ENCODE measurements at places on chromosomes 16 and 17. TPM values are rescaled to one million over a fixed set of nuclear protein-coding genes. Genes with fewer than 3 reads are reported as not detected.
A peak's percentile ranks its signal among the peaks of the same experiment; 100 is the strongest.

GRCh38 chr17:1104222-1104621, 75.6 kb downstream of the ABR start:
- DNase-seq = no peak

Gene SLC38A7
- 40.2 TPM for total RNA-seq

Gene KRT14
- total RNA-seq = 2.2 TPM

- DNase-seq = no peak
Observed at GRCh38 chr17:45782889-45783592, 1.1 kb upstream of the CRHR1 start.

Gene PPL
- total RNA-seq = 5.8 TPM

- DNase-seq = no peak
Observed at GRCh38 chr17:55302407-55302787, 37.6 kb downstream of the HLF start.

GRCh38 chr17:27477050-27477888, 21.0 kb downstream of the KSR1 start:
- DNase-seq = no peak

DNA sequence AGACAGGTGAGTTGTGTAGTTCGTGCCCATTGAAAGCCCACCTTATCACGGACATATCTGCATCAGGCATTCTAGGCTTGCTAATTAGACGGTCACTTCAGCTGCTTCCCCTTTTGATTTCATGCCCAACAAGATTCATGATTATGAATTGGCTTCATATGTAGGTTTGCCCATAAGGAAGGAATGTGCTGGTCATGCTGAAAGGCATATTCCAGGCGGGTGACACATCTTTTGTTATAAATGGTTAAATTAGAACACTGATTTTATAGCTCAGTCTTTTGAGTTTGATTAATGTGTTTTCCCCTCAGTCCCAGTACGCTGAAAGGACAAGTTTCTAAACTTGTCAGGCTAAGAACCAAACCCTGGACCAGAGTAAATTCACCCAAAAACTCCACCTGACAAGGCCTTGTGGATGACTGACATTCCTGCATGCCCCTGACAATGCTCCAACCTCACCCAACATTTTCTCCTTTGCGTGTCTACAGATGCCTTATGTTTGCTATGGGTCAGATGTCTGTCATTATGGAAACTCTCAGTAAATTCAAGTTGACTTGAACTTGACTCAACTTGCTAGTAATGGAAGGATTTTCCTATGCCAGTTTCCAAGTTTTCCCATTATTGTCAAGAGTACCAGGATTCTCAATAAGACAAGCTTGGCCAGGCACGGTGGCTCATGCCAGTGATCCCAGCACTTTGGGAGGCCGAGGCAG, 421.9 kb downstream of the PMP22 start:
- no peak for DNase-seq

DNA sequence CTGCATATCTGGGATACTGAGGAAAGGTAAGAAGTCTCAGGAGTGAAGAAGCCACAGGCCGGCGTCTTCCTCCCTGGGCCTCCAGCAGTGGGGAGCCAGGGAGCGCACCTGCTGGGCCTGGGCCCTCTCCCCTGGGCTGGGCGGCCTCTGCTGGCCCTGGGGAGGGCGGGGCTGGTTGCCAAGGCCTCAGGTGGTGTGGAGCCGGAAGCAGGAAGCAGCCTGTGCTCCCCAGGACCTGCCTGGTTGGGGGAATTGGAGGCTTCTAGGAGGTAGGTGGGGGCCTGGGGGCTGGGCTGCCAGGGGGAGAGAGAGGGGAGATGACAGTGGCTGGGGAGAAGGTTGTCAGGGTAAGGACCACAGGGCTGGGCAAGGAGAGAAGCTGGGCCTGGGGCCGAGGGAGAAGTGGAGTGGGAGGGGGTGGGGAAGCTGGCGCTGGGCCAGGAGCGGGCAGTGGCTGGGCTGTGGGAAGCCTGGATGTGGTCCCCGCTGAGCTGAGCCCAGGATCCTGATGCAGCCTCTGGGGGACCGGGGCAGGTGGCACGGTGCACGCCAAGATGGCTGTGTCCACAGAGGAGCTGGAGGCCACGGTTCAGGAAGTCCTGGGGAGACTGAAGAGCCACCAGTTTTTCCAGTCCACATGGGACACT, at the start of gene SMIM22:
SMIM22 (plus strand) TSS at position 189 of the 647 bp plus-strand sequence; CDS start at position 555, 366 bp downstream.
- DNase-seq = no peak

DNA sequence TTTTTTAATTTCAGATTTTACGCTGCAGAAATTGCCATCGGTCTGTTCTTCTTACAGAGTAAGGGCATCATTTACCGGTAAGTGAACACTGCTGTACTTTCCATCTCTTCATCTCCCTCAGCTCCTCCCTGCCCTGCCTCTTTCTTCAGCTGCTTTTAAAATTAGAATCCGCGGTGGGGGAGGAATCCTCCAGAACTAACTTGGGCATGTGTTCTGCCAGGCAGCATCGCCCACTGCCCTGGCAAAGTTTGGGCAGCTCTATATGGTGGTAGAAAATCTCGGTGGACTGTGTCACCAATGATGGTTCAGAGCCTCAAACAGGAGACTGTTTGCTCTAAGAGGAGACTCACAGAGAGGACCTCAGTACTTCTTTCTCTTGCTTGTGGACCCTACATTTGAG, 81.6 kb upstream of the CACNG3 start:
- no peak for DNase-seq

DNA sequence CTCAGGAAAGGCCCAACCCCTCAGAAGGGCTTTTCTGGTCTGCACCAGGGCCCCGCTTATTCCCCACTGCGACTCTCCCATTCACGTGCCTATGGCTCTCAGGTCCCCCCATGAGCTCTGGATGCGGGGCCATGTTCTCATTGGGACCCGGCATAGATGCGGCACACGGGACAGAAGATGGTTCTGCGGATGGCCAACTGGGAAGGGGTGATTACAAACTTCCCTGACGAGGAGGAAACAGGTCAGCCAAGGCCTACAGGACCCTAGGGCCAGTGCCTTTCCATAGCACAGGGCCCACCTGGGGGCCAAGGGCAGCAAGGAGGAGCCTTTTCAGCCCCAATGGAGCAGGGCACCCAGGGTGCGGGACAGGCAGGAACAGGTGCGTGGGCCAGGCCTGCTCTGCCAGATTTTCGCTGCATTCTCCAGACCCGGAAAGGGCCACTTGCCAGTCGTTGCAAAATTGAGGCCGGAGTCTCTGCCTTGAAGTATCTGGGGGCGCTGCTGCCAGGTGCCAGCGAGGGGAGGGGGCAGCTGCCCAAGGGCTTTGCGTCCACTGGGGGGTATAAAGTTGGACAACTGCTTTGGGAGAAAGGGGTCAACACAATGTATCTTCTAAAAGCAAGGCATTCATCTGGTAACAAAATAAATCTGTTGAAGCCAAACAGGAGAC, 20.5 kb downstream of the SLC7A5 start:
- no peak for DNase-seq

DNA sequence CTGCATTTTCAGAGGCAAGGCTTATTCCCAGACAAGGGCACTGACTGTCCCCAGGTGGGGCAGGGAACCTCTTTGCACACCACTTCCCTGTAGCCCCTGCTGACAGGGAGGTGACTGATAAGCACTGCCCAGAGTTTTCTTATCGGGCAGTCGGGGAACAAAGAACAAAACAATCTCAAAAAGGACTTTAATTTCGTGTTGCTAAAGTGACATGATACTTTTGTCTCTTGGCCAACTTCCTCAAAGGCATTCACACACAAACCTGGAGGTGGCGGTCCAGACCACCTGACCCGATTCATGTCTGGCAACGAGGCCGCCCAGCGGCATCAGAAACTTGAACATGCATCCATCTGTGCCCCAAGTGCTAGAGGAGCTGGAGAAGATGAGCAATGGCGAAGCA, 28.9 kb downstream of the ZDHHC7 start:
- DNase-seq = no peak

Gene SLC47A1
- total RNA-seq = 0.17 TPM

DNA sequence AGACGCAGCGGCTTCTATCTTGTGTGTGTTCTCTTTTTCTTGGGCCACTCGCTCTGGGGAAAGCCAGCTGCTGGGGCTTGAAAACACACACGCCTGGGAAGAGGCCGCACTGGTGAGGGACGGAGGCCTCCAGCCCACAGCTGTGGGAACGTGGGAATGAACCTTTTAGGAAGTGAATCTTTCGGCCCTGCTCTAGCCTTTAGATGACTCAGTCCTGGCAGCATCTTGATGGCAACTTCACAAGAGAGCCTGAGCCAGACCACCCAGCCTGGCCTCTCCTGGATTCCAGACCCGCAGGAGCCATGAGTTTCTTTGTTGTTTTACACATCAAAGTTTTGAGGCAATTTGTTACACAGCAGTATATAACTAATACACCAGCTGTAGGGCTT, 2.2 kb upstream of the PDPK1 start:
- peak; percentile 64 for DNase-seq

GRCh38 chr17:68497885-68498319, 14.3 kb upstream of the PRKAR1A start:
- DNase-seq = no peak

Gene CTDNEP1
- total RNA-seq = 102 TPM

GRCh38 chr16:13397126-13397525, 495.7 kb downstream of the SHISA9 start:
- DNase-seq = no peak

DNA sequence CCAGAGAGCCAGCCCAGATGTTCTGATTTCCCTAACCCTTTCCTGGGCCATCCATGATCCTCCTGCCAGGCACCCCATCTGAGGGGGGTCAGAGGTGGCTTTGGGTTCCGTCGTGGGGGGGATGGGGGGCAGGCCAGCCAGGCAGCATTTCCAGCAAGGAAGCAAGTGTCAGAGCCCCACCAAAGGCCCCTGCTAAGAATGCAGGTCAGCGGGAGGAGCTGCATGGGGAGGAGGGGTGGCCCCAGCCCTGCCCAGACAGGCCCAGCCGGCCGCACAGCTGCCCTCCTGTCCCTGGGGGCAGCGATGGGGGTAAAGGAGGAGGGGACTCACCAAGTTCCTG, 2.3 kb upstream of the SCRN2 start:
- no peak for DNase-seq

GRCh38 chr17:43143201-43143600, 18.0 kb upstream of the BRCA1 start:
- no peak for DNase-seq

DNA sequence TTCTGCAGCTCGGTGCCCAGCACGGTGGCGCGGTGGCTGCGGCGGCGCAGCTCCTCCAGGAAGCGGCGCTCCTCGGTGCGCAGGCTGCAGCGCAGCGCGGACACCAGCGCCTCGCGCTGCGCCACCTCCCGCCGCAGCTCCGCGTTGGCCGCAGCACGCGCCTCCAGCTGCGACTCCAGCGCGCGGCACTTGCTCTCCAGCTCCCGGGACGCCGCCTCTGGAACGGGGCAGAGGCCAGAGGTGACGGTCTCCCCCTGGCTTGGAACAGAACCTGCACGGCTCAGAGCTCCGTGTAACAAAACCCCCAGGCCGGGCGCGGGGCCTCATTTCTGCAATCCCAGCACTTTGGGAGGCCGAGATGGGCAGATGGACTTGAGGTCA, 13.2 kb upstream of the CLUH start:
- peak; percentile 13 for DNase-seq

DNA sequence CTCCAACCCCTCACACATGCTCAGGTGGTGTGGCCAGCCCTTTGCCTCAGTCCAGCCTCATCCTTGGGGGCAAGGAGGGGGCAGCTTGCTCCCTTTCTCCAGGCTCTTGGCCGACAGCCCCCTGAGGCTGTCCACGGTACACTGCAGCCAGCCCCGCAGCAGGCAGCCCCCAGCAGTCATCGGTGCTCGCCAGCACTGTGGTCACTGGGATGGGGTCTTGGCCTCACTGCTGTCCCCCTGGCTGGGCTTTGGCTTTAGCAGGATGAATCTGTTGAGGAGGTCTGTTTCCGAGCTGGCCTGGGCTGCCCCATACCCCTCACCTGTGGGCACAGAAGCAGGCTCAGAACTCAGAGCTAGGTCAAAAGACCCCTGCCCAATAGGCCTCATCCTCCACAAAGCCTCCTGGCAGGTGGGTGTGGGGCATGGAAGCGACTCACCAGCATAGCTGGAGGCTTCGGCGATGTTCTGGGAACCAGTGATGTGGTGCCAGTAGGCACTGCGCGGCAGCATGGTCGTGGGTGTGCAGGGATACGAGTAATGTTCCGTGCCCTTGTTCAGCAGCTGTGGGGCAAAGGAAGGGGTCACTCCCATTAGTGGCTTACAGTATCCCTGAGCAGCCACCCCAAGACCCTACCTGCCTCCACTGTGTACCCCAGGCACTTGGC, 10.8 kb downstream of the POLR2C start:
- no peak for DNase-seq

DNA sequence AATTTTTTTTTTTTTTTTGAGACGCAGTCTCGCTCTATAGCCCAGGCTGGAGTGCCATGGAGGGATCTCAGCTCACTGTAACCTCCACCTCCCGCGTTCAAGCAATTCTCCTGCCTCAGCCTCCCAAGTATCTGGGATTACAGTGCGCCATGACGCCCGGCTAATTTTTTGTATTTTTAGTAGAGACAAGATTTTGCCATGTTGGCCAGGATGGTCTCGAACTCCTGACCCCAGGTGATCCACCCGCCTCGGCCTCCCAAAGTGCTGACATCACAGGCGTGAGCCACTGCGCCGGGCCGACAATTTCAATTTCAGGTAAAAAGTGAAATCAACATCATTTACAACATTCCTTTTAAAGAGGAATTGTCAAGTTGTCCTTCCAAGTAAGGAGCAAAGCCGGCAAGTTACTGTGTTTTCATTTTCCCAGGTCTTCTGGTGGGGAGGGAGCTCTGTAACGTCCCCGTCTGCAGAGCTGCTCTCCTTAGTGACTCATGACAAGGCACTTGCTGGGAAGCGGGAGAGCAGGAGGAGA, 873 bp downstream of the NPLOC4 start:
- peak; percentile 46 for DNase-seq
